ENCODE measurements at places on chromosomes 5 and 9. TPM values are rescaled to one million over a fixed set of nuclear protein-coding genes. Genes with fewer than 3 reads are reported as not detected.

GRCh38 chr5:131279204-131279603 is 15.4 kb downstream of the CDC42SE2 start:
- no peak for DNase-seq

GRCh38 chr5:38613992-38614836 is 57.8 kb upstream of the LIFR start:
- no peak for DNase-seq

DNA sequence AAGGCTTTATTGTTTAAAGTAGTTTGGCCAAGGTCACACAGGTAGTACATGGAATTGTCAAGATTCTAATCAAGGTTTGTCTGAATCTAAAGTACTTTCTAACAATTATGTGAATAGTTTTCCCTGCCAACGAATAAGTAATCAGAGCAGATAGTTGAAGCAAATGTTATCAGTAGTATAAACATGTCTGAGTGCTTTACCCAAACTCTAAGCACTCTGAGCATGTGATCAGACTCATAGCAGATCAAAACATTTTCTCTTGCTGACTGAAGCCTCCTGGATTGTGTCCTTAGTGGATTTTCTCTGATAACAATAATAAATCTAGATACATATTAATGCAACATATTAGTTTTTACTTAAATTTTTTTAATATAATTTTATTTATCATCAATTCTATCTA is 995.0 kb downstream of the EFNA5 start:
- no peak for DNase-seq

DNA sequence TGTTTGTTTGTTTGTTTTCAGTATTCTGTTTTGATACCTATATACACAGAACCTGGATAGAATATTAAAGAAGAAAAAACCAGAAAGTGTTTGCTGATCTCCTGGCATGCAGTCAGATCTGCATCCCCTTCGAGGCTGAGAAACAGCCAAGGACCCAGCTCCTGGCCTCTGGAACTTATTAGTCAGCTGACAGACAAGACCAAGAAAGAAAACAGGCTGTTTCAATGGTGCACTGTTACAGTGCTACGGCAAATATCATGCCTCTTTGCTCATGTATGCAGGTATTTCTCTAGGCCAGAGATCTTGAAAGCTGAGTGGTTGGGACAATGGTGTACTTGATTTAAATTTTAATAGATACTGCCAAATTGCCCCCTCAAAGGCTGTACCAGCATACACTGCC is 95.0 kb downstream of the C5orf15 start:
- DNase-seq: no peak

GRCh38 chr5:64505769-64506566 is at the start of gene RGS7BP:
Gene RGS7BP (plus strand): TSS chr5:64506015. CDS start chr5:64506625, 610 bp downstream.
- DNase-seq: peak; percentile 55

F2RL2 gene
- 2.3 TPM for polyA plus RNA-seq

MEGF10 gene
- 38.3 TPM for polyA plus RNA-seq

IFNA13 gene
- not detected for polyA plus RNA-seq

ZDHHC11 gene
- polyA plus RNA-seq: 25.0 TPM
